ENCODE measurements at places on chromosomes 2 and 18. TPM values are rescaled to one million over a fixed set of nuclear protein-coding genes. Genes with fewer than 3 reads are reported as not detected.

The LRRC30 gene
- not detected for total RNA-seq

The KLHL30 gene
- not detected for total RNA-seq

The FN1 gene
- total RNA-seq = 2,380 TPM

The FBXO36 gene
- total RNA-seq = 1.9 TPM

The PIK3C3 gene
- 55.1 TPM for total RNA-seq

The ZNF804A gene
- total RNA-seq = 11.5 TPM

The C1QL2 gene
- total RNA-seq = not detected

The PLCD4 gene
- 2.6 TPM for total RNA-seq

The NXPH2 gene
- total RNA-seq = not detected

The GPR45 gene
- total RNA-seq = not detected

The PID1 gene
- 5.7 TPM for total RNA-seq

The M1AP gene
- under 0.01 TPM for total RNA-seq

The CTDSP1 gene
- 36.7 TPM for total RNA-seq

The TEX44 gene
- total RNA-seq = not detected

The TUBB8B gene
- not detected for total RNA-seq

The CYP27C1 gene
- not detected for total RNA-seq

All from uterine smooth muscle cell (primary cell).